HuH-7.5 (cell line): ENCODE measurements at places on chromosomes 3 and 15.

- no peak for DNase-seq
Observed at GRCh38 chr15:32866454-32867312, 148.9 kb downstream of the GREM1 start.

DNA sequence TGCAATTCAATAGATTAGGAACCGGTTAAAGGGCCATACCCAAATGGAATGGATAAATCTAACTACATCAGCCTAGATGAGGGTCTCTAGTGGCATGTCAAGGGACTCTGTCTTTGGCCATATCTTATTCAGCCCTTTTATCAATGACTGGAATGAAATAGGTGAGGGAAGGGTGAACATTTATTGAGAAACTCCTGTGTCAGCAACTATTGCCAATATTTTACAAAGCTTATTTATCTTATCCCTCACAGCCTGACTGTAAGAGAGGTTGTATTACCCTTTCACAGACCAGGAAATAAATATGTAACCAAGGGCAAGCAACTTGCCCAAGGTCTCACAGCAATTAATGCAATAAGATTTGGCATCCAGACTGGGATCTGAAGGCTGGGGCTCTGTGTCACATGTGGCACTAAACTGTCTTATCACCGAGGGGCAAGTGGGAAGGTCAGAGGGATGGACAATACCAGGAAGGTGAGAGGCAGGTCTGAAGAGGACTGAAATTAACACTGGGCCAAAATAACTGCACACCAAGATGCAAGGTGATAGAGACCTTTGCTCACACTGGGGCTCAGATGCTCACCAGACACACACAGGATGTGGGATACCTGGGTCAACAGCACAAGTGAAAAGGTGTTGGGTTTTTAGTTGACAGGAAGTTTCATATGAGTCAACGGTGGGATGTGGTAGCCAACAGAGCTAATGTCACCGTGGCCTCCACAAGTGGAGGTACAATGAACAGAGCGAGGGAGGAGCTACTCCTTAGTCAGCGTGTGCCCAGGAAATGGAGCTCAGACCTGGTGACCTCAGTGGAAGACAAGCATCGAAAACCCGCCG is 261.3 kb downstream of the RPLP1 start:
- no peak for DNase-seq

GRCh38 chr15:76863693-76864092 is 41.4 kb downstream of the SCAPER start:
- DNase-seq = no peak

DNA sequence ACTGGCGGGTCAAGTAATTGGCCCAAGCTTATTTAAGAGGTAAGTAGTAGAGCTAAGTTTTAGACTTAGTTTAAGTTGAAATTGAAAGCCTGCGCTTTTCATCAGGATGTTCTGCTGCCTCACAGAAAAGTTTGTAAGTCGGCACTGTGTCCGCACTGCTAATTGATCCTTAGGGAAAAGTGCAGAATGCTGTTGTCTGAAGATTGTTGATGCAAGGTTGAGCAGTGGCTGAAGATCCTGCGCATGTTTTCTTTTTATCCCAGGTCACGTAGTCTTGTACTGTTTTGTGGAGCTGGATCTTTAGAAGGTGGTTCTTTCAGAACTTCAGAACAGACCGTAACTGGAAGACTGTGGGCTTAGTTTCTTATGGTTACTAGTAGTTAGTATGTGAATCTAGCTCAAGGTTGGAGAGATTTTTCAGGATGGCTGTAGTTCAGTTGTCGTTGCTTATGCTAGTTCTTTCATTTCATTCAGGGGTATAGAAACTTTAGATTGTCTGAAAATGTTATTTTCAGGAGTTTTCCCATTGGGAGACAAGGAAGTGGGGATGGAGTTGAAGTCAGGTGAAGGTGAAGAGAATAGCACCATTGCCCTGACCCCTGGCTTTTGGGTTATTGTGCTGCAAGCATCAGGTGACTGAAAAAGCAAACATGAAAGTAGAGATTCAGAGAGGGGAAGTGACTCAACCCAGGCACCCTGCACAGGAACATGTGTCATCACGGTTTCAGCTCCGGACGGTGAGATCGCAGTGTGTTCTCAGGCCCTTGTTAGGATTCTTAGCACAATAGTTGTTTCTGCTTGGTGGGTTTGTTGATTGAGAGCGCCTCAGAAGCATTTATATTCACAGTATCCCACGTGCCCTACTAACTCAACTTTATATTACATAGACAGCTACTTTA is 32.8 kb downstream of the AKAP13 start:
- peak; percentile 95 for DNase-seq

- no peak for DNase-seq
Observed at GRCh38 chr3:11908981-11909698, 62.5 kb upstream of the TAMM41 start.

DNA sequence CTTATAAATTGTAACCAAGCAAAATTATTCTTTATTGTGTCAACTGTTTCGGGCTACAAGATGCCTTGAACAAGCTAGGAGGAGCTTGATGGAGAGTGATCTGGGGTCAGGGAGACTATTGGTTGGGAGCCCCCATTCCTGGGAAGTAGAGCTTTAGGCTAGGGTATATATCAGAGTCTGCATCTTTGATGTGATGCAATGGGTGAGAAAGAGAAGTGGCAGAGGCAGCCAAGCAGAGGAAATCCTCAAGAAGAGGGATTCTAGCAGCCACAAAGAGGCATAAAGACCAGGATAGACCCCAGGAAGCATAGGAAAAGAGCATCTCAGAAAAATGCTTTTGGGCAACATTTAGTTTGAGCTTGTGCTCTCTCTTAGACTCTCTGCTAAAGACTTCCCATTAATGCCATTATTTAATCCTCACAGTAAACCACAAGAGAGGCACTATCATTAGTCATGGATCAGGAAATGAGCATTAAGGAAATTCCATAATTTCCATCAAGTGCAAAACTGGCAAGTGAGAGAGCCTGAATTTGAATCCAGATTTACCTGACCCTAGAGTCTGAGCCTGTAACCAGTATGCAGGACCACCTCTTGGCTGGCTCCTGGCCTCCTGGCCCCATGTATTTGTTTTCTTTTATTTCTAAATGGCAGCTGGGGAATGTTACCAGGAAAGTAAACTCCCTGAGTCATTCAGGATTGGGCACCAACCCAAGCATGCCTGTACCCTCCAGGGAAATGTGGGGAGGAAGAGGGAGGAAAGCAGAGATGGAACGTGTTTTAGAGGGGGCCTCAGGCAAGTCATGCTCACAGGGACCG is 118.7 kb downstream of the RPL22L1 start:
- no peak for DNase-seq

GRCh38 chr3:141430316-141430715 is 56.5 kb upstream of the RASA2 start:
- no peak for DNase-seq

DNA sequence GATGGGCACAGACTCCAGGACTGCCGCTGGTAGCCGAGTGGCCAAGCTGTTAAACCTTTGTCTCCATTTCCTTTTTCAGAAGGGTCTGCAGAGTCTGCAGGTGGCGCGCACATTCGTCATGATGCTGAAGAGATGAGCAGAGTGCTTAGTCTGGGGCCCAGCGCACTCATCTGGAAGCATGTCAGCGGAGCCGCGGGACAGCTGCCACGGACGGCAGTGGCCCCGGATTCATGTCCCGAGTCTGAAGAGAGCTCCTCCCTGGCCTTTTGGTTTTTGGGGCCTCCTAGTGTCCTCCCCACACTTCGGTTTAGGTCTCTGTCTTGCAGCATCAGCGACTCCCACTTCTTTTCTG is 42.6 kb downstream of the KLHL25 start:
- no peak for DNase-seq

DNA sequence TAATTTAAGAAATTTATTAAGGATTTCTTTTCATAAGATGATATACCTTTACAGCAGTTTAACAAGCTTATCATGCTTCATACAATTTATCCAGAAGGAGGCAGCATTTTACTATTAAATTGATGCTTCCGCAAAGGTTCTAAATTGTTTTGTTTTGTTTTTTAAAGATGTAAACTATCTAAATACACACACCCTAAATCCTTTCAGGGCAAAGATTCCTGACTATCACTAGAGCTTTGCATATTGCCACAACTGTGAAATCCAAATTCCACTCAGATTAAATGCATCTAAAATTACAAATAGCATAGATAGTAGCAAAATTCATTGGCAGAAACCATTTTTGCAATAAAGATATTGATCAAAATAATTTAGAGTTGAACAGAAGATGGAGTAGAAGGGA is 44.5 kb upstream of the CCNL1 start:
- no peak for DNase-seq

- no peak for DNase-seq
Observed at GRCh38 chr15:74390647-74391288, 23.3 kb upstream of the CYP11A1 start.

- DNase-seq = no peak
Observed at GRCh38 chr3:12963231-12963896, 109.9 kb downstream of the IQSEC1 start.

DNA sequence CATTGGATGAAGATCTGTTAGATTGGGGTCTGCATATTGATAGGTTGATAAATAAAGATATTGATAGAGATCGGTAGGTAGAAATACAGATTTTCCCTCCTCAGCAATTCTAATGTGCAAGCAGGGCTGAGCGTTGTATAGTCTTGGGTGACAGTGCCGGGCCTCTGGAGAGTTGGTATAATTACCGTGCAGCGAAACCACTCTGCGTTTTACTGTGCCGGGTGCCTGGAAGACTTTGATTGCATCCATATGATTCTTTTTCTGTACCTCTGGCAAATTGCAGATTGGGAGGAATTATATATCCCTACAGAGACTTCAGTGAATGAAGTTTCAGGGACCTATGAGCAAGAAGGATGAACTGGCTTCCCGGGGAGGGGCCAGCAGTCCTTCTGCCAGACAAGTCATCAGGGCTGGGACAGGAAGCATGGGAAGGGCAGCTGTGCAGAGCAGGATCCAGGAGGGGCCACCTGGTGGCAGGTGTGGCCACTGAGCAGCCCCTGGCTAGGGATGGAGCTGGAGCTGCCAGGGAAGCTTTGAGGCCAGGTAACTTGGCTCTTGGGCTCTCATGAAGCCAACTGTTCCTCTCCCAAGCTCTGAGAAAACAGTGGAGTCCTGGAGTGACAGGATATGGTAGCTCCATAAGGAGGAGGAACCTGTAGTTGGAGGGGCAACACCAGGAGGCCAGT is 132.5 kb downstream of the APBA2 start:
- no peak for DNase-seq

GRCh38 chr3:157319672-157320071 is 117.0 kb upstream of the PTX3 start:
- no peak for DNase-seq
